Astrocyte of the spinal cord (primary cell): ENCODE measurements at places on chromosomes 1 and 21.
A peak's percentile ranks its signal among the peaks of the same experiment; 100 is the strongest.

DNA sequence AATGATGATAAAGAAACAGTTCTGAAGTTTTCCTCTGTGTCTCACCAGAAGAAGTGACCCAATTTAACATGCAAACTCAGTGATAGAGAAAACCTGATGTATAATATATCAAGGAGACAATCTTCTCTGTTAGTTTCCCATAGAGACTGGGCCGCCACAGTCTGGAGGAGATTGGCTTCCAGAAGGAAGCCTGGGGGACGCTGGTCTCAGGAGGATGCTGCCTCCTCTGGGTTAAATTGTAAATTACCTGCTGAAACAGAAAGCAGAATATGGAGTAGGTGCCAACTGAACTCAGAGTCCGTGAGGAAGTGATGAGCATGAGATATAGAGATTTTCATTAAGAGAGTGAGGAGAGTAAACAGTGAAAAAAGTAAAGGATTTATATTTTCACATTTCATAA, 15.8 kb downstream of the OR14I1 start:
- DNase-seq, result no peak

GRCh38 chr1:15326691-15327588, 79.9 kb downstream of the FHAD1 start:
- DNase-seq, result peak; percentile 75

DNA sequence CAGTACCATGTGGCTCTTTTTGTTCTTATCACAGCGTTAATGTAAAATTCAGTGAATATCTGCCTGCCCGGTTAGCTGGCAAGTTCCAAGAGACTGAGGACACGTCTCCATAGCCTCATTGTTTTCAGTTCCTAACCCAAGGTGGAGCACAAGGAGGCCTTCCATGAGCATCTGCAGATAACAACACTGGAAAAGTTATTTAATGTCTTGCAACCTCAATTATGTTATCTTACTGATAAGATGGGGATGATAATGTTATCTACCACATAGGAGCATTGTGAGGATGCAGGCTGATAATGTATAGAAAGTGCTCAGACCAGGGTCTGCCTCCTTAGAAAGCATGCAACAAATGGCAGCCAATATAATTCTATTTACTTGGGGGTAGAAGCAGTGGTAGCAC, 109.6 kb upstream of the DNAH14 start:
- DNase-seq, result no peak

- no peak for DNase-seq
Observed at GRCh38 chr1:30774550-30775432, 17.2 kb upstream of the LAPTM5 start.

GRCh38 chr1:112723511-112723839, 8.3 kb upstream of the PPM1J start:
- DNase-seq, result no peak

DNA sequence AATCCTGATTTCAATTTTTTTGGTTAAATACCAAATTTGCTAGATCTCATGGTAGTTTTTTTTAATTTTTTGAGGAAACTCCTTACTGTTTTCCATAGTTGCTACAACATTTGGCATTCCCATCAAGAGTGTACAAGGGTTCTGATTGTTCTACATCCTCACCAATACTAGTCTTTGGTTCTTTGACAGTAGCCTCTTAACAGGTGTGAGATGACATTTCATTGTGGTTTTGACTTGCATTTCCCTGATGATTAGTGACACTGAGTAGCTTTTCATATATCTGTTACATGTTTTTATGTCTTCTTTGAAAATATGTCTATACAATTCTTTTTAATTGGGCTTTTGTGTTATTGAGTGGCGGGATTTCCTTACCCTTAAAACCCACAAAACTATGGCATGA, 20.9 kb upstream of the RGS13 start:
- DNase-seq, result no peak

DNA sequence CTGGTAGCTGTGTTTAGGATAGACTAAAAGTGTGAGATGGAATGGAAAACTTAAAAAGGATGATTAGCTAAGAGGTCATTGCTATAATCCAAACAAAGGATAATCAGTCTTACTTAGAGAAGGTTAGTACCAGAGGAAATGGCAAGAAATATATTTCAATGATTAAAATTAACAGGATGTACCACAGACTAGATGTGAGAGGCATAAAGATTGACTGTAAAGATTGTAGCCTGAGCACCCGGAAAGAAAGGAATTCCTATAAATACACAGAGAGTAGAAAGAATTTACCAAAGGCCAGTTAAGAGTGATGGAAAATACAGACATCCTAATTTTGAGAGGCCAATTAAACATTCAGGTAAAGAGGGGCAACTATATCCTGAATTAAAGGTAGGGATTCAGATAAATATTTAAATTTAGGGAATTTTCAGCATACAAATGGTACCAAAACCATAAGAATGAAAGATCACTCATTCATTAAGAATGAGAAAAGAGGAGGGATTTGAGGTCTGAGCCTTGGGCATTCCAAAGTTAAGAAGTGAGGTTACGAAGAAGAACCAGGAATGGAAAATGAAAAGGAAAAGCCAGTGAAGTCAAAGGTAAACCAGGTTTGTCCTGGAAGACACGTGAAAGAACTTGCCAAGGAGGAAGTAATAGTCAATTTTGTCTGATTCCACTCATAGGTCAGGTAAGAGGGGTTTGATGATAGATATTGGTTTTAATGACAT, 46.4 kb upstream of the RGS1 start:
- no peak for DNase-seq

- DNase-seq, result no peak
Observed at GRCh38 chr1:245023222-245023621, 131.6 kb upstream of the KIF26B start.

DNA sequence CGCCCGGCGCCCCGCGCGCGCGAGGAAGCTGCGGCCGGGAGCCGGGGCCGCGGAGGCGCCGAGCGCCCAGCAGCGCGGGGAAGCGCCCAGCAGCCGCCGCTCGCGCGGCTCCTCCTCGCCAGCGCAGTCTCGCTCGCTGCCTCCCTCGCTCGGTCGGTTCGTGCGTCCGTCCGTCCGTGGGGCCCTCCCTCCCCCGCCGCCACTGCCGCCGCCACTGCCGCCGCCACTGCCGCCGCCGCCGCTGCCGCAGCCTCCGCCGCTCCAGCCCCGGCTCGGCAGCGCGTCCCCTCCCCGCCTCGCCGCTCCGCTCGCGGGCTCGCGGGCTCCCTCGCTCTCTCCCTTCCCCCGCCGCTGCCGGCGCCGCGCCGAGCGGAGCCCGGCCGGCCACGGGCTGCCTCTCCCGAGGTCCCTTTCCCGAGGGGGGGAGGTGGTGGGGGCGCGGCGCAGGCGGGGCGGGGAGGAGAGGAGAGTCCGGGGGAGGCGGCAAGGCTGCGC, at the start of gene KCND3:
Gene KCND3 (minus strand): TSS at position 138 of the 495 bp plus-strand sequence.
- no peak for DNase-seq

DNA sequence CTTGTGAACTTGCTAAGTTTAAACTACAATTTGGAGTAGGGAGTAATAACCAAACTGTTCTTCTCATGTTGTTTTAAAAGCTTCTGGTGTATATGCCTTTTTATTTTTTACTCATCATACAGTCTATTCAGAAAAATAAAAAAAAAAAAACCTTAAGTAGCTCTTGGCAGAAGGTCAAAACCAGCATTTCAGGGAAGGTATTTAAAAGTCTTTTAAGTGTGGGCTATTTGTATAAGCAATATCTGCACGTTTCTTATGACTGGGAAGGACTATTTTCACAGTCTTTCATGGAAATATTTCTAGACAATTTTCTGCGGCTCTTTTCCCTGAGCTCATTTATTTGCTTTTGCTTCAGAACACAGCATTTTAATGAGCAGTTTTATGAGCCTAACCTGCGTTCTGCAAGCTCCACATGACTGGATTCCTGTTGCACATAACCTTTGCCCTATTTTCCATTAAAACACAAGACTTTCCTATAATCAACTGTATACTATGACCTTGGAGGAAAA, 60.9 kb upstream of the C1orf105 start:
- peak; percentile 94 for DNase-seq

- no peak for DNase-seq
Observed at GRCh38 chr21:27196651-27197050, 229.8 kb upstream of the ADAMTS5 start.

DNA sequence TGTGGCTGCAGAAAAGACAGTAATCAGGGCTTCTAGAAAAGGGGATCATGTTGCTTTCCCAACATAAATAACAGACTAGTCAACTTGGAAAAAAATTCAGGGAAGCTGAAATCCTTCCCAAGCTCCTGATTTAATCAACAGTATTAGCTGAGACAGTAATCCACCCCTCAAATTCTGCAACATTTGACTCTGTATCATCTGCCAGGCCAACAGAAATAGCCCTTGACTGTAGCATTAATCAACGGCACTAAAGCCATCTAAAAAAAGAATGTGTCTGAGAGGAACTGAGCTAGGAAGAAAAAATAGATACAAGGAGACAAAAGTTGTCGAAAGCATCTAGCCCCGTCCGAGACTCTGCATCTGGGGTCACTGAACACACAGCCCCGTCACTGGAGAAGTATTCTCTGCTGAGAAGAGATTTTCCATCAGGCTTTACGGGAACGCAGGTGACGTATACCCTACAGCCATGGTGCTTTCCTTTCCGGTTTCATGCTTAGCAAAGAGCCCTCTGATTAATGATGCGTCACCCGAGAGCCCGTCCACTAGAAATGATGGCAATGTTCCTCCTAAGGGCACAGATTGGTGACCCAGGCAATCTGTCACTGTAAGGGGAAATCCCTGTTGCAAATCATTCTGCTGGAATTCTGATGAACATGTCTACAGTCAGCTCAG, 42.1 kb upstream of the TP53BP2 start:
- peak; percentile 96 for DNase-seq

GRCh38 chr1:109751531-109752260, 10.9 kb upstream of the GSTM3 start:
- DNase-seq, result no peak

DNA sequence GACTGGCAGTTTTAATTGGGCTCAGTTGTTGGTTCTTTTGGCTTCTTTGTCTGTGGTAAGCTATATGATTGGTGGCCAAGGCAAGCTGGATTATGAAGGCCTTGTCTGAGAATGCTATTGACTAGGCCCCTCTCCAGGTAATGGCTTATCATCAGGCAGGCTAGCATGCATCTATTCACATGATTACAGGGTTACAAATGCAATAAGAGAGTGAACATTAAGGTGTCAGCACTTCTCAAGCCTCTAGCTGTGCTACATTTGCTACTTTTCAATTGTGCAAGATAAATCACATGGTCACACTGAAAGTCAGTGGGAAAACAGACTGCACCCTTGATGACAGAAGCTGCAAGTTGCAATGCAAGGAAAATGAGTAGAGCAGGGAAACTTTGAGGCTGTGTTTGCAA, 550.9 kb upstream of the TMPRSS15 start:
- DNase-seq, result no peak

- no peak for DNase-seq
Observed at GRCh38 chr1:24414775-24415333, 748 bp upstream of the NIPAL3 start.

GRCh38 chr21:42164818-42165217, 54.1 kb upstream of the ABCG1 start:
- no peak for DNase-seq

DNA sequence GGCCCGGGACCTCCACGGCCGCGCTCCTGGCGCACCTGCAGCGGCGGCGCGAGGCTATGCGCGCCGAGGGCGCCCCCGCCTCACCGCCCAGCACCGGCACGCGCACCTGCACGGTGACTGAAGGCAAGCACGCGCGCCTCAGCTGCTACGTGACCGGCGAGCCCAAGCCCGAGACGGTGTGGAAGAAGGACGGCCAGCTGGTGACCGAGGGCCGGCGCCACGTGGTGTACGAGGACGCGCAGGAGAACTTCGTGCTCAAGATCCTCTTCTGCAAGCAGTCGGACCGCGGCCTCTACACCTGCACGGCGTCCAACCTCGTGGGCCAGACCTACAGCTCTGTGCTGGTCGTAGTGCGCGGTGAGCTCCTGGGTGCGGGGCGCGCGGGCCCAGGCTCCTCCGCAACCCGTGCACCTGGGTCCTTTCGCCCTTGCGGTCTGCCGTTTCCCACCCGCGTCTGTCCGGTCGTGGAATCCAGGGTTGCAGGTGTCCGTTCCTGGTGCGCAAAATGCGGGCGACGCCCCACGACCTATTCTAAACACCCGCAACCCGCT, 4.6 kb downstream of the OBSCN start:
- no peak for DNase-seq

DNA sequence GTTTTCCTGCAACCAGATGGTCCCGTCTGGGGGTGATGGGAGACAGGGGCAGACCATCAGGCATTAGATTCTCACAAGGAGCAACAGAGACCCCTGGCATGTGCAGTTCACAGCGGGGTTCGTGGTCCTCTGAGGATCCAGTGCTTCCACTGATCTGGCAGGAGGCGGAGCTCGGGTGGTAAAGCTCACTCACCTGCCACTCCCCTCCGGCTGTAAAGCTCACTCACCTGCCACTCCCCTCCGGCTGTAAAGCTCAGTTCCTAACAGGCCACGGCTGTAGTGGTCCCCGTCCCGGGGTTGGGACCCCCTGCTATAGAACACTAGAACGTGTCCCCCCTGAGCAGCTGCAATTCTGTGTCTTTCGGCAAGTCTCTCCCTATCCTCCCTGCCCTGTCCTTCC, 4.6 kb downstream of the KRTAP10-12 start:
- DNase-seq, result no peak

GRCh38 chr1:59230622-59231021, 66.3 kb upstream of the FGGY start:
- DNase-seq, result no peak

- no peak for DNase-seq
Observed at GRCh38 chr1:111512931-111513330, 9.5 kb upstream of the ADORA3 start.

GRCh38 chr1:64163970-64164369, 39.5 kb upstream of the UBE2U start:
- DNase-seq, result peak; percentile 63

GRCh38 chr1:6601923-6602668, 573 bp downstream of the KLHL21 start:
- peak; percentile 63 for DNase-seq

- DNase-seq, result peak; percentile 63
Observed at GRCh38 chr1:244757091-244757939, 78.1 kb upstream of the COX20 start.

DNA sequence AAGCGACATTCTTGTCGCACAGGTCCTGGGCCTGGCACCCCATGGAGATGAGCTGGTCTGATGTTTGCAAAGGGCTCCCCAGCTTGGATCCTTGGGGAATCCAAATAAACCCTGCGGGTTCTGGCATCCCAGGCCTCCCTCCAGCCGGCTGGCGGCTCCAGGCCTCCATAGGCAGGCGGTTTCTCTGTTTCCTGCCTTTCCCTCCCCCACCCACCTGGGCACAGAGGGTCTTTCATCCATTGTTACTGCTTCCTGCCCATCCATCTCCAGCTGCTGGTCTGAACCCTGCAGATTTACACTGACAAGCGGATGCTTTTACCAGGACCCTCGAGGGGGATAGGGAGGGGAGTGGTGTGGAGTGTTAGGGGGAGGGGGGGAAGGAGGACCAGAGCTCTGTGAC, 39.1 kb upstream of the ID3 start:
- DNase-seq, result peak; percentile 14
